ENCODE measurements at places on chromosomes 12 and 14.

GRCh38 chr14:20855652-20856291 is 35.4 kb upstream of the RNASE3 start:
- no peak for DNase-seq

GRCh38 chr12:70605976-70606375 is 31.3 kb downstream of the PTPRB start:
- DNase-seq: no peak

DNA sequence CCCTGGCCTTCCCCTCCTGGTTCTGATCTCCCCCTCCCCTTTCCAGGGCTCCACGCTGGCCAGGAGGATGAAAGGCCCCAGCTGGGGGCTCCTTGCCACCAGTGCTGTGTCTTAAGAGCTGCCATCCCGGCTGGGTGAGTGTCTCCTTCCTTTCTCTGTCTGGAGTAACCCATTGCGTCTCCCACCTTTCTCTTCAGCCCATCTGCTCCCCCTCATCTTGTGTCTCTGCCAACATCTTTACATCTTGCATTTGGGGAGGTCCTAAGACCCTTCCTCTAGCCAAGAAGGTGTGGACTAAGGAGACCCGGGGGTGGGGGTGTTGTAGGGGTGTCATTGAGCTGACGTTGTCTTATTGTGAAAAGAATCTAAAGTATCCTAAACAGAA is 505 bp downstream of the BCL2L2 start:
- DNase-seq: no peak

DNA sequence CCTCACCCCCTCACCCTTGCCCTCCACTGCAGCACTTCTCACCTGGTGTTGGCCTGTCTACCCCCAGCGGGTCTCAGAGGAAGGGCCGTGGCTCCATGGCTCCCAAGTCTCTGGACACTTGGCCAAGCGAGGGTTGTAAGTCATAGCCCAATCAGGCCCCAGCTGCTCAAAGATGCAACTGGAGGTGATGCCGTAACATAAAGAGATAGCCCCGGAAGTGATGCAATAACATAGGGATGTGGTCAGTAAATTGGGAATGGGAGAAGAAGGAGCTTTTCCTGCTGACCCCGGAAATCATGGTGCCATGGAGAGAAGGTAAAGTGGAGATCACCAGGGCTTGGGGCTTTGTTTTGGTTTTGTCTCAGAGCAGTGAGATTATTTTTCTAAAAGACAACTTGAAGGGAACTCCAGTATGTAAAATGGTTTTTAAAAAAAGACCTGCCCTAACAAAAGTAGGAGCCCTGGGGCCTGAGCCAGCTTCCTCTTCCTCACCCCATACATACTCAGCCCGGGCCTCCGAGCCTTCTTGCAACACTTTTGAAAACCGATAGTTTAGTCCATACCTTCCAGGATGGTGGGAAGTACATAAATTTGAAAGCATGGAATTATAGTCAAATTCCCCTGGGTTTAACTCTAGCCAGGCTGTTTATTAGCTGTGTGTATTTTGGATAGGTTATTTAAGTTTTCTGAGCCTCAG is 212.5 kb downstream of the CRADD start:
- no peak for DNase-seq

DNA sequence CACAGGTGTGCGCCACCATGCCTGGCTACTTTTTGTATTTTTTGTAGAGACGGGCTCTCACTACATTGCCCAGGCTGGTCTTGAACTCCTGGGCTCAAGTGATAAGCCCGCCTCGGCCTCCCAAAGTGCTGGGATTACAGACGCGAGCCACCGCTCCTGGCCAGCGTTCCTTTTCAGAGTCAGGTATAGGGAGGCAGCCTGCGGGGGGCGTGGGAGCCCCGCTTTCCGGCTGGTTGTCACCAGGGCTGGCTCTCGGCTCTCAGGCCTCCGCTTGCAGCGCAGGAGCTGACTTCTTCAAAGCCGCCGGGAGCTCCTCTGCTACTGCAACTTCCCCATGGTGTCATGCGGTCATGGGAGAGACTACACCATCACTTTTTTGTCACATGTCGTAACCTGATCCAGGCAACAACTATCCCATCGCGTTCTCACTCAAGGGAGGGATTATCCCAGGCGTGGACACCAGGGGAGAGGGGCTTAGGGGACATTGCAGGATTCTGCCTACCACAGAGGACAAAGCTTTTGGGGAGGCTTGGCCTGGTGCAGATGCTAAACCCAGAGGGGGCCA is 129.4 kb downstream of the SCARB1 start:
- no peak for DNase-seq

- no peak for DNase-seq
Observed at GRCh38 chr12:65891219-65891618, 66.9 kb downstream of the HMGA2 start.

DNA sequence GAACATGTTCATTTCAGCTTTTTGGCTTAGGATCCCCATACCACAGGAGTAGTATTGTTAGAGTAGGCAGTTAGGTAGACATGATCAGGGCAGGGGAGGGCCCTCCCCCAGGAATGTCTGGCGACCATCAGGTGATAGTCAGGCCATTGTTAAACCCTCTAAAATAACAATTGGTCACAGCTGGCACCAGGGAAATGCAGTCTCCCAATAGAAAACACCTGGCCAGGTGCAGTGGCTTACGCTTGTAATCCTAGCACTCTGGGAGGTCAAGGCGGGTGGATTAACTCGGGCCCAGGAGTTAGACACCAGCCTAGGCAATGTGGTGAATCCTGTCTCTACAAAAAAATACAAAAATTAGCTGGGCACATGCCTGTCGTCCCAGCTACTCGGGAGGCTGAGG is 187.1 kb downstream of the MON2 start:
- no peak for DNase-seq

GRCh38 chr12:10207136-10207535 is 5.5 kb upstream of the GABARAPL1 start:
- no peak for DNase-seq

- no peak for DNase-seq
Observed at GRCh38 chr14:79992407-79993198, 218.7 kb downstream of the DIO2 start.

DNA sequence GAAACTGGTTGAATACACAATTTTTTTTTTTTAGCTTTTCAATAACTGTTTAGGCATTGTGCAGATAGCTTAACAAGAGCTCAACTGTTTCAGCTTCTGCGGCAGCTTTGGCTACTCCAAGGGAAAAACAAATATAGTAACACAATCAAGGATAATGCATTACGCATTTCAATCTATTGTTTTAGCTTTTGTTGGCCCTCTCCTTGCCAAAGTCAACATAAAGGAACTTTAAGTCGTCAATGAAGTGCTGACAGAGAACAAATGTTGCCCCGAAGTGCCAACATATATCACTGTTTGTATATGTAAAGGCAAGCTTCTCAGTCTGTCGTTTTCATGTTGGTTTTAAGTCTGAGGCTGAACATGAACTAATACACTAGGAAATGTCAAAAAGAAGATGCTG is 1087.4 kb upstream of the FLRT2 start:
- no peak for DNase-seq

DNA sequence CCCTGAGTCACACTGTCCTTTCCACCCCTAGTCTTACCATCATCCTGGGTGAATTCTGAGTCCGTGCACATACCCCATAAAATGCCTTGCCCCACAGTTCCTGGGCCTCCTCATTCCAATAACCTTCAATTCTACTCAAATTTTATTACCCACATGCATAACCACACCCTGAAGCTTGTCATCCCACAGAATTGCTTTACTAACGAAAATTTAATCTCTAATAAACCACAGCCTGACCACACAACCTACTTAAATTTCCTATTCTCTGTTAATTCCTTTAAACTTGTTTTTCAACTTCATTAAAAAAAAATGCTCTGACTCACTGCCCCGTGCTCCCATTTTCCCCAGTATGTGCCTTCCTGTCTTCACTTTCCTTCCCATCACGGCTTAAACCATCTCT is 205.9 kb downstream of the PHLDA1 start:
- DNase-seq: no peak
